Pericardium fibroblast (primary cell): ENCODE measurements at places on chromosomes 16 and 17. TPM values are rescaled to one million over a fixed set of nuclear protein-coding genes. Genes with fewer than 3 reads are reported as not detected.

Gene GRB7
- total RNA-seq = 0.70 TPM in 1 of 2 replicates, not detected in the other

Gene RDM1
- 0.70 TPM in 1 of 2 replicates, not detected in the other for total RNA-seq

Gene ABCC11
- under 0.01 TPM in 1 of 2 replicates, not detected in the other for total RNA-seq

Gene SEPTIN1
- 0.51 TPM in 1 of 2 replicates, not detected in the other for total RNA-seq

Gene KRTAP1-5
- total RNA-seq = not detected in 2 replicates

Gene KRT36
- total RNA-seq = not detected in 2 replicates

Gene FAM171A2
- 7.2 and 11.8 TPM in 2 replicates for total RNA-seq

Gene ZP2
- not detected in 2 replicates for total RNA-seq
